ENCODE measurements at places on chromosomes 4 and X.

DNA sequence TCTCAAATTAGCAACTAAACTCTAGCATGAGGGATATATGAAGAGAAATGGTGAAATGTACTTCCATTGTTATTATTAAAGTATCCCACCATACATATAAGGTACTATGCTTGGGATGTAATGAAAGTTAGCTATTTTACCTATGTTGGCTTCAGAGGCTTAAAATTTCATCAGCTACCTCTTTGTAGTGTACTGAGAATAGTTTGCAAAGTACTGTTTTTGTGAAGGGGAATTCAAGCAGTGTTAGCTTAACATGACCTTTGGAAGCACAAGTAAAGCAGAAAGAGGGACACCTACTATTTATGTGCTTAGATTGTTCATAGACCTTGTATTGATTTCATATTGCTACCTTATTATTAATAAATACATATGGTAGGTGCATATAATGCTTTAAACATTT lies 11.8 kb downstream of the PPP4R3C start:
- DNase-seq = no peak

GRCh38 chr4:4296283-4296846 lies 6.3 kb downstream of the ZBTB49 start:
- DNase-seq = no peak

DNA sequence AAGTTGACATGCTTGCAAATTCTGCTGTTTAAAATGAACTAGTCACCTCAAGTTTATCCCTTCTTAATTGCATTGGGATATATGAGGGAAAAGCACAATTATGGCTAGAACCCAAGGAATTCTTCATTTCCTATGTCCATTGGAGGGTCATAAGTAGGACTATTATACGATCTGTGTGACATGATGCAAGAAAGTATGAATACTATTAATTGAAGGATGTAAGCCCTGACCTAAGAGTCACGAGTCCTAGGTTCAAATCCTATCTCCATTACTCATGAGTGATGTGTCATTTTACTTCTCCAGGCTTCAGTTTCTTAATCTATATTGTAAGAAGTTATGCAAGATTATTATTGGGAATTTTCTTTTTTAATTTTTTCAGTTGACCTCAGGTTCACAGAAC lies 542.9 kb upstream of the GRIA3 start:
- DNase-seq = no peak

- no peak for DNase-seq
Observed at GRCh38 chr4:152352215-152352614, 183.7 kb downstream of the FBXW7 start.

DNA sequence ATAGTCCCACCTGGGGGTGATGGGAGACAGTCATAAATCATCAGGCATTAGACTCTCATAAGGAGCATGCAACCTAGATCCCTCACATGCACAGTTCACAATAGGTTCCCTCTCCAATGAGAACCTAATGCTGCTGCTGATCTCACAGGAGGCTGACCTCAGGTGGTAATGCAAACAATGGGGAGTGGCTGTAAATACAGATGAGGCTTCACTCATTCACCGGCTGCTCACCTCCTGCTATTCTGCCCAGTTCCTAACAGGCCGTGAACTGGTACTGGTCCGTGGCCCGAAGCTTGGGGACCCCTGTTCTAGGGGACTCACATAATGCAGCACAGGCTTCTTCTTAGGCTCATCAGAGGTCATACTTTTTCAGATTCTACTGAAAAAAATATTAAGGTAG lies 625.9 kb upstream of the AGA start:
- DNase-seq = no peak

- DNase-seq = peak; percentile 73
Observed at GRCh38 chrX:107718156-107718621, 57.4 kb downstream of the TSC22D3 start.

GRCh38 chrX:150234126-150234525 lies 129.0 kb upstream of the MAMLD1 start:
- no peak for DNase-seq
